ENCODE measurements at places on chromosomes 1 and 21.

DNA sequence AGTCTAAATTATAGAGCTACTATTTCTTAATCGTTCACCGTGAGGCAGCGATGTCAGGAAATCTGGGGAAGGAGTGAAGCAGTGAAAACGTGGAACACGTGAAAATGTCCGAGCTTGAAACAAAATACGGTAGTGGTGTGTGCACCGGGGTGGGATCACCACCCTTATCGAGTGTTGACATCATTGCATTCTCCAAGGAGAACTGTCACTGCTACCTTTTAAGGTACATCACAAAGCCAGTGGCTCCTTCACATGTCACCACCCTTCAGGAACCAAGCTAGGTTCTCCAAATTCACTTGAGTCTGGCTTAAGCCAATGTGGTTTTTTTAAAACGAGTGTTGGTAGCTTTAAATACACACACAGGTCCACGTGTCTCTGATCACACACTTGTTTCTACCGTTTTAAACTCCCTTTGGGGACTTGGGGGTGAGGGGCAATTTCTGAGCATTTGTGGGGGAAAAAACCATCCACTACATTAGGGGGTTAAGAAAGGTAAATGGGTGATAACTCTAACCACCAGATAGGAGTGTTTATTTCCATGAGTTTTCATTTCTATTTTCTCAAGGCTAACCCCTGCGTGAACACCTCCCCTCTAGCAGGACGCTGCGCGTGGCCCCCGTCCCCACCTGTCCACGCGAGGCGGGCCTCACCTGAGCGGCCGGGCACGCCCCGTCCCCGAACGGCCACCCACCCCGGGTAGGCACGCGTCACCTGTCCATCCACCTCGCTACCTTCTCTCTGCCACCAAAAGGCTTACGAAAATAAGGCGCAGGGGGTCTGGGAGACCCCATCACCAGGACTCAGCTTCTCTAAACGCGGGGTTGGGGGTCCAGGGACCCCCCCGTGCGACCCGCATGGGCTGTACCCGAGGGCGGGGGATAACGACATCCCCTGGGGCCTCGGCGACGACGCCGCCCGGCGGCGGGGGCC is 978 bp downstream of the PRDM15 start:
- peak; percentile 16 for DNase-seq

- DNase-seq = no peak
These were observed 37.1 kb downstream of the INAVA start for GRCh38 chr1:200931776-200932175.

GRCh38 chr1:65992831-65993271 is 200.2 kb downstream of the PDE4B start:
- DNase-seq = no peak

DNA sequence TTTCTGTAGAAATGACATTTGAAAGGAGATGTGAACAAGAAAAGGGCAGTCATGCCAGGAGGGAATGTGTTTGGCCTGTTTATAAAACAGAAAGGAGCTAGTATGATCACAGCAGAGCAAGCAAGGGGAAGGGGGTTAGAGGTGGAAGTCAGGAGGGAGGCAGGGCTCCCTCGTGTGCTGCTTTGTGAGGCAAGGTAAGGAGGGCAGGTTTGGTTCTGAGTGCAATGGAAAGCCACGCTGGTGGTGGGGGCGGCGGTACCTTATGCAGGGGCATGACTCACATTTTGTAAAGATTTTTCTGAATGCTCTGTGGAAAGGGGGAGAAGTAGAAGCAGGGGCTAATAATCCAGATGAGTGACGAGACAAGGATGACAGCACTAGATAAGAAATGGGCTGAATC is 197.5 kb upstream of the C8B start:
- DNase-seq = no peak

DNA sequence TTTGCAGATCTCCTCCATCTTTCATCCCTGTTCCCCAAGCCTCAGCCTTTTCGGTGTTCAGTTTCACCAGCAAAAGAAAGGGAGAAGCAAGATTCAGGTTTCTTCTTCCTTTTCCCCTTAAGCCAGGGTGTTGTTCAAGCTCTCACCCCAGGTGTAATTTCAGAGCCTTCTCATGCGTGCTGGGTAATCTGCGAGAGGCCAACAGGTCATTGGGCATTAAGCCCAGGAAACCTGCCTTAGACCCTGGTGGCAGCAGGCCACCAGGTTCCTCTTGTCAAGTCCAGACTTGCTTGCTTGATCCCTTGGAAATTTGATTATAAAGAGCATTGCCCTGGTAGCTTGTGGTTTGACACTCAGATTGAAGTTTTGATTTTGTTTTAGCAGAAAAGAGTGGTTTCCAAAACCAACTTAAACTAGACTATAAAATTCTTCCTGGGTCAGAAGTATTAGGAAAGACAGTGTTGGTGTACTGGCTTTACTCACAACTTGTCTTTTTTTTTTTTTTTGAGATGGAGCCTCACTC is 6.9 kb downstream of the AKR1A1 start:
- DNase-seq = no peak

Measured in stimulated activated CD4-positive, alpha-beta T cell treated with anti-CD3 and anti-CD28 coated beads, Interleukin-15, amount 100 ng/mL, for 1 hour (primary cell).